ENCODE measurements at places on chromosomes 7 and 10.

GRCh38 chr10:96709525-96709924, 10.8 kb downstream of the PIK3AP1 start:
- no peak for DNase-seq

DNA sequence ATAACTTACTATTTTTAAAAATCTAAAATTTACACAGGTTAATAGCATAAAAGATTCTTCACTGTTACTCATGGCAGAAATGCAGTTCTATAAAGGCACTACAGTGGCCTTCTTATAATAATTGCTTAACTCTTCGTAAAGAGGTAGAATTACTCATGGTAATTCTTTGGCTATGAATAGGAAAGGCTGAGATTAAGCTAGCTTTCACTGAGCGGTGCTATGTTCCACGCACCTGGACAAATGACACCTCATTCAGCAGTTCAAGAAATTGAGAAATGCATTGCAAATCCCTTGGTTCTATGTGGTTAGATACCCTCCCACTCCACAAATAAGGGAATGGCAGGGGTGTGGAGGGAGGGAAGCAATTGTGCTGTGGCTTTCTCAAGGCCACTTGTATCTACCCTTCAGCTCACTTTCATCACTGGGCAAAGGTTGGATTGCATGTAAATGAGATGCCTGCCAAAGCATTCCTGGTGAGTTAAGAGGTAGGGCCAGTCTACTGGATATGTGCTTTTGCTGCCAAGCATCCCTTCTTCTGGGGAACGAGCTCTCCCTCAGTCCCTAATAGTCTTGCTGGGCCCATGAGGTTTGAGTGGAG, 210.9 kb downstream of the TEX36 start:
- DNase-seq, result no peak

GRCh38 chr10:109982123-109982522, 25.7 kb upstream of the ADD3 start:
- no peak for DNase-seq

DNA sequence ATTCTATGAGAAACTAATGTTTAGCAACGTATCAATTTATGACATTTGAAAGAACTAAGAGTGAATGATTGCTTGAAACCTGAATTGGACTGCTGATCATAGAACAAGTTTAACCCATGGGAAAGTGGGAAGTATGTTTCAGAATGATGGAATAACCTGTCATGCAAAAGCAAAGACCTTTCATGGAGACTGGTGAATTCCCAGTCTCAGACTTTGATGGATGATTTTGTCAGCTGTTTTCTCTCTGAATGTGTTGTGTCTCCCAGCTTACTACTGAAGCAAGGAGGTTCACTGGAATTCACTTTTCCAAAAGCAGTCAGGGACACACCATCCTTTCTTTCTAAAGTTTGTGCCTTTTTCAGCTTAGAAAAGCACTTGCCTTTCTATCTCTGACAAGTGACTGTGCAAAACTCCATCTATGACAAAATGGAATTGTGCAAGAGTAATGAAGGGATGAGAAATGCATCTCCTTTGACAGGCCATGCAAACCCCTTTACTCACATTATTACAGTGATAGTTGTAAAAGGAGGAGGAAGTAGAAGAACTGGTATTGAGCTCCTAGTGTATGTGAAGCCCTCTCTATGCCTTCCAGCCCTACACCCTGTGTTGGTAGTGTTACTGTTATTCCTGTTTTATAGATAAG, 176.1 kb downstream of the PRKG1 start:
- no peak for DNase-seq

- DNase-seq, result no peak
Measured at GRCh38 chr7:124152859-124153692, 120.2 kb upstream of the TMEM229A start.

GRCh38 chr10:75814014-75814413, 382.6 kb downstream of the LRMDA start:
- DNase-seq, result no peak

DNA sequence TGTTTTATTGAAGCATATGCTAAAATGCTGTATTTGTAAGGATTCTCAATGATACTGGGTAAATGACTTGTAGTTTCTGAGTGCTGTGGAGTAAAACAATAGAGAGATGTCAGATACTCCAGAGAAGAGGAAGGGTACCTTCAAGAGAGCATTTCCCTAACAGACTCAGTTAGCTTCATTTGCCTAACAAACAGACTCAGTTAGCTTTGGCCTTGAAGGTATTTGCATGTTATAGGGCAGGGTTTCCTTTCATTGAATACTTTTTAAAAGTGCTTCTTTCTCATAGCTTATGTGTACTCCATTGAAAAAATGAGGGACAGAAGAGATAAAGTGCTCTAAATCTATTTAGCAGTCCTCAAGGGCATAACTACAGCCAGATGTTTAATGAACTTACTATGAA, 101.8 kb downstream of the CHN2 start:
- no peak for DNase-seq

- DNase-seq, result no peak
Measured at GRCh38 chr7:81871606-81872265, 101.9 kb upstream of the HGF start.

GRCh38 chr10:97791824-97792721, 20.3 kb upstream of the SFRP5 start:
- DNase-seq, result peak; percentile 31

- no peak for DNase-seq
Measured at GRCh38 chr10:52633266-52633665, 139.3 kb downstream of the MBL2 start.

DNA sequence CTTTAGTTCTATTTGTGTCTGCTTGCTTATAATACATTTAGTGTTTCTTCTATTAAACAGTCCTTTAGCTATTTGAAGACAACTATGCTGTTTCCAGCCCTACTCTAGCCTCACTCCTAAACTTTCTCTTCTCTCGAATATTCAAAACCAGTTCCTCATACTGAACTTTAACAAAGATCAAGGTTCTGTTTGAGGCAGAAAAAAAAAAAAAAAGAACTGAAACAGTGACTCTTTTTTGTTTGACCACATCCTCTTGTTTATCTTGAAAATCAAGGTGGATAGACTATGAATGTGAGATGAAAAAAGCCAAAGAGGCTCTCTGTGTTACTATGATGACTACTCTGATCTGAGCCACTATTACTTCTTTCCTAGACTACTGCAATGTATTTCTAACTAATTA, 154.3 kb downstream of the ZNF365 start:
- peak; percentile 91 for DNase-seq

- no peak for DNase-seq
Measured at GRCh38 chr10:79928028-79928583, 20.8 kb downstream of the SFTPD start.

- no peak for DNase-seq
Measured at GRCh38 chr7:178444-178843, 13.9 kb upstream of the FAM20C start.

- DNase-seq, result no peak
Measured at GRCh38 chr7:117600911-117601310, 121.1 kb downstream of the CFTR start.

DNA sequence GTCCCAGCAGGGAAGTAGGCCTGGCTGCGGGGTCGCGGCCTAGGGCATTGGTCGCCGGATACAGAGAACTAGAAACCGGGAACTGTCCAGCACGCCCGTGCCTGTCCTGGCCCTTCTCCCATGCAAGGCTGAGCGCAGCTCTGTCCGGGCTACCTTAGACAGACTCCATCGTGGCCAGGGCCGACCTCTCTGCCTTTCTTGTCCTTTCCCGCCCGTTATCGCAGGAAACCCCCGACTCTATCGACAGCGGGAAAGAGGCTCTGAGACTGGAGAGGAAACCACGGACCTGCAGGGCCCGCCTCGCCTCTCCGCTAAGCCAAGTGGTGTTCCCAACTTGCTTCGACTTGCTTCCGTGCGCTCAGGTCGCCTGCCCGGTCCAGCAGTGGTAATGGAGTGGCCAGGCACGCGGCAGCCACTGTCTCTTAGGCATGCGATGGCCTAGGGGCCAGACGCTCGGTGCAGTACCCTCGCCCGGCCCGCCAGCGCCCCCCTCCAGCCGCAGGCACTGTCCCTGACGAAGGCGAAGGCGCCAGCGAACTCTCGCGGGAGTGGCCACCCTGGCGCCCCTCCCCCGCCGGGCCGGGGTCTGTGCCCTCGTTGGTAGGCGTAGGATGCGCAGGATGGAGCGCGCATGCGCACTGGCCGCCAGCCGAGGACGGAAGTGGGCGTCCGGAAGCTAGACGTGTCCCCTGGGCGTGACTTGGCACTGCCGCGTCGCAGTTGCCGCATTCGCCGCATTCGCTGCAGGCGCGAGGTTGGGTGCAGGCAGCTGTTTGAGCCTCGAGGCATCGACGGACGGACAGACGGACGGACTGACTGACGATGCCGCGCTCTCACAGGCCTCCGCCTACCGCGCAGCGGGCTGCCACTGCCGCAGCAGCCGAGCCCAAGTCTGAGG, 54.4 kb downstream of the MCMBP start:
- no peak for DNase-seq

DNA sequence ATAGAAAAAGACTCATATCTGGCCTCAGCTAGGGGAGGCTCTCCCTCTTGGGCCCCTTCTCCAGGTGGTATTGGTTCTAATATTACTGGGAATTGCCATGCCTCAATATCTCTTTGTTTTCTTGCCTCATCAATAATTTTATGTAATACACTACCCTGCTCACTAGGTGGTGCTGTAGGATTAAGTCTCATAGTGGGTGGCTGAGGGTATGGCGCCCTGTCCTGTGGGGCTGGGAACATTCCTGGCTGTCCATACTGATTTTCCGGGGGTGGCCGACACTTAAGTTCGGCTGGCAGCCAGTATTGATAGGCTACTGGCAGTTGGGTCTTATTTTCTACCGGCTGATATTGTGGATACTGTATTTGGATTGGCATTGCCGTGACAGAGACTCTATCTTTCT, 9.0 kb upstream of the TAS2R3 start:
- DNase-seq, result peak; percentile 21

GRCh38 chr7:44375236-44375699, 49.9 kb upstream of the CAMK2B start:
- no peak for DNase-seq

DNA sequence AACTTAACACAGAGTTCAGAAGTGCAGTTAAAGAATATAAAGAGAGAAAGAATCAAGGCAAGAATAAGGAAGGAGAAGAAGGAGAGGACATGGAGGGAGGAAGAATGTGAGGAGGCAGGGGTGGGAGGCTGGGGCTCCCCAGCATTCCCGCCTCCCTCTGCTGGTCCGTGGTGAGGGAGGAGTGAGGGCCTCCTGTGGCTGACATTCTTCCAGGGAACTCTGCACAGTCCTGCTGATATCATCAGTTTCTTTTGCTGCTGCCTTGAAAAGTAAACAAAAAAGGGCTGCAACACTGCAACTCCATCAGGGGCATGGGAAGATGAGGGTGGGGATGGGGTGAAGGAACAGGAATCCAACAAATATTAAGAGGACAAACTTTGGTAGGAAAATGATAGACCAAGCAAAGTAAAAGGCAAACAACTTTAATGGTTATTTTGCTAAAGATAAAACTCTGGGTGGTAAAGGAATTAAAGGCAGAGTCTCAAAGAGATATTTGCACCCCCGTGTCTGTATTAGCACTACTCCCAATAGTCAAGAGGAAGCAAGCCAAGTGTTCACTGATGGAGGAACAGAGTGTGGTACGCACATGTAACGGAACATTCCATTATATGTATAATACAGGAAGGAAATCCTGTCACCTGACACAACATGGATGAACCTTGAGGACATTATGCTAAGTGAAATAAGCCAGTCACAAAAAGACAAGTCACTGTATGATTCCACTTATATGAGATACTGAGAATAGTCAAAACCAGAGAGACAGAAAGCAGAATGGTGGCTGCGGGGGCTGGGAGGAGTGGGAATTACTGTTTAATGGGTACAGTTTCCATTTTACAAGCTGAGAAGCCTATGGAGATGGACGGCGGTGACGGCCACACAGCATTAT, 8.0 kb upstream of the SPOCK2 start:
- DNase-seq, result no peak

GRCh38 chr7:137476937-137477336, 133.4 kb upstream of the PTN start:
- DNase-seq, result no peak

GRCh38 chr7:37028909-37029440, 304.7 kb upstream of the AOAH start:
- peak; percentile 71 for DNase-seq

DNA sequence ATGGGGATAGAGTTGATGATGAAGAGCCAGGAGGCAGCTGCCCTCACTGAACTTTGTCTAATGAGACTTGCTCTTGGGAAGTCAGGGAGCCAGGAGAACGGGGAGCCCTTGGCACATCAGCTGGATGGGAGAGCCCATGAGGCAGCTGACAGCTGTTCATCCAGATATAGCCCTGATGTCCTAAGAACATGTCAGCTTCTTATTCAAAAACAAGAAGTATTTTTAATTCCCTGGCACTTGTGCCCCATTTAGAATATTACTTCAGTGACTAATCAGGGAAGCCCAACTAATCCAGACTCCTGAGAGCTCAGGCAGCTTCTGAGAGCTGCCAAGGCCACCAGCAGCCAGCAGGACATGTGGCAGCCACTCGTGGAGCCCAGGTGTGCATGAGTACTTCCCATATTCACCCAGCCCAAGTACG, 363.4 kb downstream of the GRID1 start:
- no peak for DNase-seq

- no peak for DNase-seq
Measured at GRCh38 chr7:132154695-132155471, 421.4 kb downstream of the PLXNA4 start.

DNA sequence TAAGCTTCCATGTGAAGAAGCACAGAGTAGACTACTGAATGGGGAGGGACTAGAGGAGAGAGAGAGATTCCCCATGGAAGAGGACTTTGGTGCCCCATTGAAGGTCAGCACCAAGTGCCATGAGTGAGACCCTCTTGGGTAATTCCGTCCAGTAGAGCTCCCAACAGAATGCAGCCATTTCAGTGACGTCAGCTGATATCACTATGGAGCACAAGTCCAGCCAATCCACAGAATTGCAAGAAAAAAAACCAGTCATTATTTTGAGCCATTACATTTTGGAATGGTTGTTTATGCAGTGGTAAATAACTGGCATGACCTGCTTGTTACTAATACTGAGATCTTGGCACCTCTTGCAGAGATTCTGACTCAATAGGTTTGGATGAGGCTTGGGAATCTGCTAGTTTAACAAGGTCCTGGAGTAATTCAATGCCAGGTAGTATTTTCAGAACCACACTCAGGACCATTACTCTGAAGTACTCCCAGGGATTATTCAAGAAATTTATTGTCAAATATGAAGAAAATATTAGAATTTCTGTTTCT, 52.6 kb upstream of the SP8 start:
- DNase-seq, result no peak

- no peak for DNase-seq
Measured at GRCh38 chr10:92111336-92111939, 179.4 kb downstream of the CPEB3 start.

GRCh38 chr7:6148724-6149360, 117.7 kb downstream of the ANKRD61 start:
- DNase-seq, result no peak

GRCh38 chr10:22010539-22010938, 7.0 kb upstream of the DNAJC1 start:
- no peak for DNase-seq

GRCh38 chr7:87926581-87927461, 7.2 kb upstream of the ADAM22 start:
- peak; percentile 34 for DNase-seq

GRCh38 chr7:41689815-41690214, 13.1 kb downstream of the INHBA start:
- no peak for DNase-seq

- DNase-seq, result no peak
Measured at GRCh38 chr10:4280461-4281189, 495.6 kb upstream of the KLF6 start.

Measured in Jurkat, Clone E6-1 (cell line).